Prostate gland (tissue), 2 donors: ENCODE measurements at places on chromosomes 5 and 9.

DNA sequence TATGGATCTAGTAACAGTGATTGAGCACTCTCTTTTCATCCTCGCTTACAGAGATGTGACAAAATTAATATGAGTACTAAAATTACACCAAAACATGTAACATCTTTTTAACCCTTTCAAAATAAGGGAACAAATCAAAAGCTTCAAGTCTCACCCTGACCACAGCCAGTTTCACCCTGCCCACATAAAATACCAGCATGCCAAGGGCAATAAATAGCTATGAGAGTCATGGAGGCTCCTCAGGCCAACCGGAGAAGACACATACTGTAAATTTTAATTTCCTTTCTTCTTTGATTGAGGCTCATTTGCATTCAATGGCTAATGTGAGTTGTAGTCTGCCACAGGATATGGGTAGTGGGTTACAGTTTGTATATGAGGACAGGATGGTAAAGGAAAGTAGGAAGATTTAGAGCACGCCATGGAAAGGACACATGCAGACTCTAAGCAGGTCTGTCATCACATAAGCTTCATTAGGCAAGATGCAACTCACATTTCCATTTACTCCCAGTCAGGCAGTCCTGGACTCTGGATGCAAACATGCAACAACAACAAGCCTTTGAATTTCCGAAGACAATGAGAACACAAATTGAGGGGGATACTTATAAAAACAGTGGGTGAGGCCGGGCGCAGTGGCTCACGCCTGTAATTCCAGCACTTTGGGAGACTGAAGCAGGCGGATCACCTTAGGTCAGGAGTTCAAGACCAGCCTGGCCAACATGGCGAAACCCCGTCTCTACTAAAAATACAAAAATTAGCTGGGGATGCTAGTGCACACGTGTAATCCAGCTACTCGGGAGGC, 11.3 kb downstream of the IL4 start:
- DNase-seq, result no peak

- peak; percentile 89 for DNase-seq
Observed at GRCh38 chr9:2016408-2017330, 1.5 kb downstream of the SMARCA2 start.

DNA sequence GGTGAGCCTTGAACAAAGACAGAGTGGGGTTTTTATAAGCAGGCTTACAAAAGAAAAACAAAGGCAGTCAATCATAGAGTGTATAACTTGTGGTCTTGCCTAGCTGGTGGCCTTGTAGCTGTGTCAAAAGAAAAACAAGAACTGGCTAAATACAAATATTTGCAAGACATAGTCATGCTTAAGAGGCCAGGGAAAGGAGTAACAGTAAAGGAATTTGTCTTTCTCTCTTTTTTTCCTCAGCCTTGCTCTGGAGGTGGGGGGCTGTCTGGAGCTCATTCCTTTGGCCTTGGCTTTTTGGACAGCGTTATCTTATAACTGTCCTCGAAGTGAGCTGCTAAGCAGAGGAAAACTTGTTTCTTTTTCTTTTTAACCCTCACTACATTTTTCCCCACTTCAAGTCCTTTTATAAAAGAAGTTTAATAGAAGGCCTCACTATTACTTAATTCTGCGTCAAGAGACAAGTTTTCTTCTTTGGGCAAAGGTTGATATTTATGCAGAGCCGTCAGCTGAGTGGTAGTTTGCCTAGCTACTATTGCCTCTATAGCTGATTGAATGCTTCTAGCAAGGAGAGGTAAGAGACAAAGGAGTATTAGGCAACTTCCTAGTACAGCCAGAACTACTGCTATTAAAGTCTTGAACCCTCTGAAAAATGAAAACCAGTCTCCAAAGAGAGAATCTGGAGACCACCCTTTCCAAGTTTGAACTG, 14.3 kb downstream of the CEL start:
- DNase-seq, result no peak

GRCh38 chr5:55917402-55918086, 66.4 kb downstream of the IL31RA start:
- DNase-seq, result no peak

GRCh38 chr5:66708368-66708767, 112.2 kb downstream of the MAST4 start:
- no peak for DNase-seq

GRCh38 chr5:150122158-150122510, 33.5 kb downstream of the PDGFRB start:
- no peak for DNase-seq

- DNase-seq, result no peak
Observed at GRCh38 chr5:115366223-115366622, 69.8 kb upstream of the CCDC112 start.

GRCh38 chr9:137435980-137436760, 5.0 kb downstream of the ENTPD8 start:
- peak; percentile 74 for DNase-seq

DNA sequence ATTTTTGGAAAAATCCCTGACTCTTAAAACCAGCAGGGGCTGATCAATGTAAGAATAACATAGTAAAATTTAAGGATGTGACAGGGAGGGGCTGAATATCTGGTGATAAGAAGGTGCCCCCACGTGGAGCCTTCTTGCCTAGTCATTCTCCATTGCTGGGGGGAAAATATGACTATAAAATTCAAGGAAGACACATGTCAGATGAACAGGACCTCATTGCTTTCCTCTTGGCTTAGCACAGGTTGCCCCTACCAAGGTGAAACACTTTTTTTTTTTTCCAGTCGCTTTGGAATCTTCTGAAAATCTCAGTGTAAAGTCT, 310.9 kb downstream of the EFNA5 start:
- no peak for DNase-seq

GRCh38 chr5:168307022-168307421, 15.6 kb downstream of the WWC1 start:
- DNase-seq, result no peak

GRCh38 chr9:8627976-8628679, 828.5 kb upstream of the DMAC1 start:
- no peak for DNase-seq

GRCh38 chr5:121246971-121247370, 604.7 kb upstream of the FTMT start:
- no peak for DNase-seq

- DNase-seq, result peak; percentile 13
Observed at GRCh38 chr9:17117372-17117771, 17.5 kb upstream of the CNTLN start.

GRCh38 chr9:119818726-119819435, 449.6 kb upstream of the BRINP1 start:
- DNase-seq, result no peak

GRCh38 chr9:93004561-93004960, 53.9 kb upstream of the SUSD3 start:
- DNase-seq, result no peak

- DNase-seq, result no peak
Observed at GRCh38 chr5:4570047-4570995, 569.8 kb upstream of the ADAMTS16 start.

GRCh38 chr5:160269017-160269416, 39.7 kb downstream of the FABP6 start:
- DNase-seq, result peak; percentile 52
